ENCODE measurements at places on chromosomes 5 and 9.

DNA sequence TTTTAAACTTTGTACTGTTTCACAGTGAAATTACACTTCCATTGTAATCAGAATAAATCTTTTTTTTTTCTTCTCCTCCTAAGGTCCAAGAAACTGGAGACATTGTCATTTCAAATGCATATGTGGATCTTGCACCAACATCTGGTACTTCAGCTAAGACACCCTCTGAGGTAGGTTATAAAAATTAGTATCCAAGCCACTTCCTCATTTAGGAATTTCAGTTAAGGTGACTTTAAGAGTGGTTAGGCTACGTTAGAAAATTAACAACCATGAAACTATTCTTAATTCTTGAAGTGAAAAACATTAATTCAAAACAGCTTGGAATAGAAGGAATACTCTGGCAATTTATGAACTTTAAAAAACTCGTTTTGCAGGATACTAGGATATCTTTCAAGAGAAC is 77.5 kb downstream of the HSD17B4 start:
- no peak for DNase-seq

GRCh38 chr5:138129347-138129746 is 9.9 kb downstream of the NME5 start:
- no peak for DNase-seq

DNA sequence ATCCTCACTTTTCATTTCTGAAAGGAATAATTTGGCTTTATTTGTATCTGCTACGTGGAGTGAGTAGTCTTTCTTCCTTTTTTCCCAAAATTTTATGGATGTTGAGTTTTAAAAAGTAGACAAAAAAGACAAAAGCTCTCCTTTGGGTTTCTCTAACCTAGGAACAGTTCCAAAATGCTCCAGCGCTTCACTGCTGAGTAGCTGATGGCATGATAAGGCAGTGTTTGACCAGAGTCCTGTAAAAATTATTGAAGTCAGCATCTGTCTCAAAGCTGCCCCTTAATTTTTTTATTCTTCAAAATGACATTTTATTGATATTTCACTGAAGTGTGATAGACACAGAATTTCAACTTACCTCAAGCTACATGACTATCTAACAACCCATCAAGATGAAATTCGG is 219.0 kb downstream of the ADAMTSL1 start:
- DNase-seq = no peak

DNA sequence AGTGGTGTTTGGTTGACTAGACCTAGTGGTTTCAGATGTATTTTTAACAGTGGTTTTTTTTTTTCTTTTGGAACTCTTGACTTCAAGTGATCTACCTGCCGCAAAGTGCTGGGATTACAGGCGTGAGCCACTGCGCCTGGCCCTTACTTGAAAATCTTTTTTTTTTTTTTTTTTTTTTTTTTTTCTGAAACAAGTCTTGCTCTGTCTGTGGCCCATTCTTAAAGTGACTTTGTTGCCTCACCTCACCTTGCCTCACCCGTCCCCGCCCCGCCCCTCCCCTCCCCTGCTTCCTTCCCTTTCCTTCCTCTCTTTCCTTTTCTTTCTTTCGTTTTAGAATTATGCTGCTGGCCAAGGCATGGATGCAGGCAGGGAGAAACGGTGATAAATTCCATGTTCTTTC is 26.0 kb downstream of the GPBP1 start:
- DNase-seq = no peak

DNA sequence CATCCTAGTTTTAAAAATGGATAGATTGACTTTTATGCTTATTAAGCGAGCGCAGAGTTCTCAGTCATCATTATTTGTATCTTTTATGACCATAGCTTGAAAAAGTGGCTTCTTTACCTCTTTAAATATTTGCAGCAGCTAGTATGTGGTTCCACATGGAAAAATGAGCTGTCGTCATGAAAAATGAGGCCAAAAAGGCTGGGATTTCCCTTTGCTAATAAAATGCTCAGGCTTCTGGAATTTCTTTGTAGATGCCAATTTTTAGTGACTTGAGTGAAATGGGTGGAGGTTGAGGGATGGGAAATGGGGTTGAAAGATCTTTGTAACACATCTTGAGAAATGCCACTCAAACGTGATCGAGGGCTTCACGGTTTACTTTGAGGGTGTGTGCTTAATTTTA is 35.2 kb downstream of the RAI14 start:
- DNase-seq = no peak

GRCh38 chr5:56522960-56523359 is 289.8 kb upstream of the ANKRD55 start:
- no peak for DNase-seq

GRCh38 chr9:73116031-73116430 is 35.6 kb upstream of the ANXA1 start:
- DNase-seq = no peak

DNA sequence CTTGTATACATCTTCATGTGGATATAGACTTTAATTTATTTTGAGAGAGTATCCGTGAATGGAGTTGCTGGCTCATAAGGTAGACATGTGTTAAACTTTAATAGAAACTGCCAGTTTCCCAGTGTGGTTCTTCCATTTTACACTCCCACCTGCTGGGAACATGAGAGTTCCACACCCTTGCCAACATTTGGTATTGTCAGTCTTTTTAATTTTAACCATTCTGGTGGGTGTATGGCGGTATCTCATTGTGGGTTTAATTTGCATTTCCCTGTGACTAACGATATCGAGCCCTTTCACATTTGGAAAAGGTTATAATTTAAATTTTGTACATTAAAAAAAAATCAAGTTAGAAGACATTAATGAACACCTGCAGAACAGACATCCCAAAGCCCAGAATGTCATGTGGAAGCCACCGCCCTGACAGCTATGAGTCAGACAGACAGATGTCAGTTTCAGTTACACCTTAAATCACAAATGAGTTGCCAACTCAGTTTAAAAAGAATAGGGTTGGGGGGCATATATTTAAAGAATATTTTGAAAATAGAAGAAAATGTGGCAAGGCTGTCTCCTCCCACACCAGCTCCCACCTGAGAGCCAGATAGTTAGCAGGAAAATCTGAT is 36.9 kb downstream of the ANKRD33B start:
- no peak for DNase-seq

DNA sequence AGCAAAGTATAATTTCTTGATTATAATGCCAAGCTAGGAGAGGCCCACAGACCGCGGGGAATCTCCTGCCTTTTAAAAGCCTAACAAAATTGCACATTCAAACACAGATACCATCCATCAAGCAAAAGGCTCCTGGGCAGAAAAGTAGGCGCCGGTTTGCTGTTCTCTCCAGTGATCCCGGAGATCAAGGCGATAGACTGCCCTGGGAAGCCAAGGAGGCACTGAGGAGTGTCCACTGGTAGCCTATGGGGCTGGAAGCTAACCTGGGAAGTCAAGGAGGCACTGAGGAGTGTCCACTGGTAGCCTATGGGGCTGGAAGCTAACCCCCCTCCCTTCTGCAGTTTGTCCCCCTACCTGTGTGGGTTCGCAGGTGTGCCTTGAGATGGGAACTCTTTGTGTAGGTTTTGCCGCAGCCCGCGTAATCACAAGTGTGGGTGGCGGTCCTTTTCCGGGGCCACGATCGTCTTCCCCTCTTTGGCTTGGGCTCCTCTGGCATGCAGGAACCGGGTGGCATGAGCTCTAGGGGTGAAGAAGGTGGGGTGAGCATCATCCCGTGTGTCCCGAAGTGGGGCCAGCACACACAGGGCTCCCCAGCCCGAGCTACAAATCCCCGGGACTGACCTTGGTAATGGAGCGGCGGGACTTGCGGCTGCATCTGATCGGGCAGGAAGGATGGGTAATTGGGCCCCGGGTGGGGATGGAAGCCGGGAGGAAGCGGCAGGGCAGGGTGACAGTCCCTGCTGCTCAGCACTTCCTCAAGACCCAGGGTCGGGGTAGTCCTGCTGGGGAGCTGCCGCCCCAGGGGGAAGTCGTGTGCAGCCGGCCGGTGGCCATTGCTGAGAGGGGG is 2.7 kb downstream of the KLF4 start:
- DNase-seq = no peak

DNA sequence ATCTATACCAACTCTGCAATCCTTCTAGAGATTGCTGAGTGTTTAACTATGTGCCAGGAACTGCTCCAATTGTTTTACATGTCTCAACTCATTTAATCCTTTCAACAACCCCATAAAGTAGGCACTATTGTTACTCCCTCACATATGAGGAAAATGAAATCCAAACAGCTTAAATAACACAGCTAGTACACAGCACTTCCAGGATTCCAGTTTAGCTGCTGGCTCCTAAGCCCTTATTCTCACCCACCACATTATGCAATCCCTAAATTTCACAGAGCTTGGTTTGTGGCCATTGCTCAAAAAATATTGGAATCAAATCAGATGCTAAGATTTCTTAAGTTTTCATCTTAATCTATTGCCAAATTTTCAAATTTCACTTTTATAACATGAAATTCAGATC is 84.9 kb downstream of the PRELID2 start:
- no peak for DNase-seq

DNA sequence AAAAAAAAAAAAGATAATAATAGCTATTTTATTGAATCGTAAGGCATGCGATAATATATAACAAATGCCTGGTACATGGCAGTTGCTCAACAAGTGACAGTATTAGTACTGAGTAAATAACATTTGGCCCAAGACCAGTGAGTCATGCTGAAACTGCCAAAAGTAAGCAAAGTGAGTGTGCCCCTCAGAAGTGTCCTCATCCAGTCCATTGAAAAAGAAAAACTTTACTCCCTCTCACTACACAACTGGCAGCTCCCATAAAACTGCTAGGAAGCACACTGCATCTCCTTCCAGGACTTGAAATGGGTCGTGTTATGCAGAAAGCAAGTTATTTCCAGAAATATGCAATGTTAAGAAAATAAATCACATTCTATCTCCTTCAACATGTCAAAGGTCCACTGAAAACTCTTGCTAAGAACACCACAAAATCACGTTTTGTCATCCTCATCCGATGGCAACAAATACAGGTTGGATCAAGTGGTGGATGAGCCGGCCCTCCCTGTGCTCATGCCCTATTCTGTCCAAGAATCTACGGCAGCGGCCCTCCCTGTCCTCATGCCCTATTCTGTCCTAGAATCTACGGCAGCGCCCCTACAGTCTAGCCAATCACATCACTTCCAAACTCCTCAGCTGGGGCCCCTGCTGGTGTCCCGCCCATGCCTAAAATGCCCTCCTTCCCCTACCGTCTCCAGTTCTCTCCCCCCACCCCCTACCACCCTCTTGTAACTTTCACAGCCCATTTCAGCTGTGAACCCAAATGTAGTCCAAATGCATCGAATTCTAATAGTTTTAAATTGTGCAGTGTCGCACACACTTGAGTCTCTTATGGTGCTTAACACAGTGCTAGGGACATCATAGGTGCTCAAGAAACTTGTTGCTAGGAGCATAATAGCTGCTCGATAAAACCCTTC is 12.5 kb downstream of the PTCH1 start:
- DNase-seq = no peak
